Left renal pelvis (tissue), 4 donors: ENCODE measurements at places on chromosomes 4 and X.

- DNase-seq, result no peak
Measured at GRCh38 chr4:100989401-100989800, 357.9 kb downstream of the PPP3CA start.

DNA sequence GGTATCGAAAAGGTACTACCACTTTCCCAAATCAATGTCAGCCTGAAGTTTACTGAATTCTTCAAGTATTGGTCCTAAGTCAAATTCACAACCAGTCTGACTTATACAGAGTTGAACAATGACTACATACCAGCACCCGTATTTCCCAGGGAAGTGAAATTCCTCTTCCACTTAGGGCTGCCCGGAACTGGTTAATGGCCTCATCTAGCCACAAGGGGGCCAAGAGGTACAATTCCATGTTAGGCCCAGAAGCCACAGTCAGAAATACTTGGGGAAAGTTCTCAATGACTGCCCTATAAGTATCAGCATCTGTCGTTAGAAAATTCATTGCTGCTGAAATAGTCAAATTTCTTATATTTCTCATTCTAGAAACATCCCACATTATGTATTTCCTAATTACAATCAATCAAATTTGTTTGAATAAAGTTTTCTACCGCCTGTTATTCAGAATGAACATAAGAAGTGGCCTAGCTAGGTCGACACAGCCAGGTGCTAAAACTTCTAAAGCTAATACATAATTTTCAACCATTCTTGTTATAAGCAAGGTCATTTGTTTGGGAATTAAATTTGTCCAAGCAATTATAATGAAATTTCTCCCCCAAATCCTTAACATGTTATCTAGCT is 5.6 kb upstream of the PCDH7 start:
- no peak for DNase-seq

- no peak for DNase-seq
Measured at GRCh38 chr4:37130465-37130864, 114.1 kb upstream of the NWD2 start.

DNA sequence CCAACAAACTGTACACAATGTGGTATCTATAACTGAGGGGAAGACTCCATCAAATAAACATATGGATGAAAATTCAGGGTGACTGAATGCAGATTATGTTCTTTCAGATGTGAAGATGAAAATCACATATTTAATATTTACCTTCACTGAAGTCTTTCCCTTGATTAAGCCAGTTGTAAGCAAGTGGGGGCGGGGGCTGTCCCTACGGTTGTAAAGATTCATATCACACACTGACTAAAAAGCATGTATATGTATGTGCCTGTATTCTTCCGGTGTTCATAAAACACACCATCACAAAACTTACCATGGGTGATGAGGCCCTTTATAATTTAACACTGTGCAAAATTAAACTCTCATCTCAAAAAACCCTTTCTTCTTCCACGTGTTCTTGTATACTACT is 1.3 kb downstream of the TAB3 start:
- no peak for DNase-seq

GRCh38 chrX:135985157-135985972 is at the start of gene SLC9A6:
Gene SLC9A6 (plus strand): TSS chrX:135985435. CDS start chrX:135985659, 224 bp downstream.
- peak; percentile 46 for DNase-seq

- no peak for DNase-seq
Measured at GRCh38 chr4:30847167-30847566, 127.0 kb downstream of the PCDH7 start.

DNA sequence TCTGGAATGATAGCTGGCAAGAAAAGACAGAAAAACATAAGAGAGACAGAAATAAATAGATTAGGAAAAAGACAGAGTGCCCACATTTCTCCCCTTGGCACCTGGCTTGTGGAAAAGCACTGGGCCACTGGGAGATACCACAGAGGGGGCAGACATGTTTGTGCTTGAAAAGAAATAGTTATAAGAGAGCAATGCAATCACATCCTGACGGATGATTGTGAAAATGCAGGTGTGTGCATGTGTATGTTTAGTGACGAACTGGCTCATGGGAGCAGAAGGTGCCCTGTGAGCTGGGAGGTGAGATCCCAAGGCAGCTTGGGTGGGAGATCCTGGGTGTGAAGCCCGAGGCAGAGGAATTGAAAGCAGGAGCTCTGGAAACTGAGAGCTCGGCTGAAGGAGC is 617.9 kb downstream of the BCOR start:
- DNase-seq, result no peak

GRCh38 chr4:129327637-129328036 is 231.7 kb downstream of the C4orf33 start:
- no peak for DNase-seq

DNA sequence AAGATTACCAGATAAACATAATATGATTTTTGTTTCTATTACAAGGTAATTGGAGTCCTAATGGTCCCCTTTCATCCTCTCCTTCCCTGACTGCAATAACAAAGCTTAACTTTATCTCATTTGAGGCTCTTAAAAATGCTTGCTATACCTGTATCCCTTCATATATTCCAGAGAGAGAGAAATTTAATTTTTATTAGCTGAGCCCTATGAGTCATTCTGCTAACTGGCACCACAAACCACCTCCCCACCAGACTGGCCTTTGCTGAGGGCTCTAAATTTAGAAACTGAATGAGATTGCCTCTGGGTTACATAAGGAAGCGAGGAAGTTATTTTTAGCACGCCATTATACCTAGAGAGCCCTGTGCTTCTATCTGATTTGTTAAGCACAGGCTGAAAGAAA is 27.4 kb downstream of the CBLL2 start:
- no peak for DNase-seq

DNA sequence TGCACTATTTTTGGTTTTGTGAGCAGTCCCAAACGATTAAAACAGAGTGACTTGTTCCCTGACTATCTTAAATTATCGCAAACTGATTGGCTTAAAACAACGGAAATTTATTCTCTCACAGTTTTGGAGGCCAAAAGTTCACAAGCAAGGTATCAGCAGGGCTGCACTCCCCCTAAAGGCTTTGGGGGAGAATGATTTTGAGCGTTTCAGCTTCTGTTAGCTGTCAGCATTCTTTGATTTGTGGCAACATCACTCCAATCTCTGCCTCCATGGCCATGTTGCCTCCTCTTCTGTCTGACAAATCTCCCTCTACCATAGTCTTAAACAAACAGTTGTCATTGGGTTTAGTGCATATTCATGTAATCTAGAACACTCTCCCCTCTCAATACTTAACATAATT is 459.6 kb upstream of the ATOH1 start:
- no peak for DNase-seq

DNA sequence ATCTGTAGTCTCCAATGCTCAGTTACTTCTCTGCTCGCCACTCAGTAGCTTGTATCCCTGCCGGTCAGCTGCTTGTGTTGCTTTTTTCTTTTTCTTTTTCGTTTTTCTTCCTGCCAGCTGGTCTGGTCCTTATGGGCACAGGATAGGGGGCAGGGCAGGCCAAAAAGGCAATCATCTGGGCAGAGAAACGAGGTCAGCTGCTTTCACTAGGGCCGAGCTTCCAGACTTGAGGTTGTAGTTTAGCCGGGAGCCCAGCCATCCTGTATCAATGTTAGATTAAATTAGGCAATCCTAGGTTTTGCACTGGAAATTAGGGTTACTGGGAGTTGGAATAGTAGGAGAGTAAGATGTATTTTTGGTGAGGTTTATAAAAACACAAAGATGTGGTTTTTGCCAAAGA is 3.4 kb downstream of the ARSF start:
- no peak for DNase-seq

GRCh38 chrX:22520128-22520828 is 247.6 kb downstream of the CBLL2 start:
- DNase-seq, result no peak

GRCh38 chr4:124044330-124044729 is 647.7 kb downstream of the SPRY1 start:
- DNase-seq, result no peak

DNA sequence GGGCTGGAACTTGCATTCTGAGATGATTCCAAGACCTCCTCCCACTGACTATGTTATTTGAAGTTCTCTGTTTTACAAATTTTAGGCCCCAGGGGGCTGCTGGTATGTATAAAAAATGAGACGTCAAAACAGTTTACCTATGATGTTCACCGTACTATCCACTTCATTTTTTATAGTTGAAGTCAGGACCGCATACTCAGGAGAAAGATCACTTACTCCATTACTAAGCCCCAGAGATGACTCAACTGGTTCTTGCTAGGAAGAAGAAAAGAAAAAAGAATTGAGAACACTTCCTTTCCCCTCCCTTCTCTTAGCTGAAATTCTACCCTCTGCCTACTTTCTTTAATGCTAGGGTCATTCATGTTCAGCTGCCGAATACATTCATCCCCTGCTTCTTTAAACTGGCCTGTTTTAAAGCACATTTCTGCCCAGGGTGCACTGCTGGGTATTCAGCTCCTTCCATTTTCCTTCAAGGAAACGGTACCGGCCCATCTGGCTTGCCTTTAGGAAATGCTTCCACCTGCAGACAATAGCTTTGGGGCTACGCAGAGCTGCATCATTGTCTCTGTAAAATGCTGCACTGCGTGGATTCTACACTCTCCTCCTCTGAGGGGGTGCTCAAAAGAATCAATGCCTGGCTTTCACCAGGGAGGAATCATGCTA is 66.2 kb downstream of the IRF2 start:
- DNase-seq, result no peak

- DNase-seq, result no peak
Measured at GRCh38 chr4:173486714-173487392, 43.2 kb downstream of the HAND2 start.

DNA sequence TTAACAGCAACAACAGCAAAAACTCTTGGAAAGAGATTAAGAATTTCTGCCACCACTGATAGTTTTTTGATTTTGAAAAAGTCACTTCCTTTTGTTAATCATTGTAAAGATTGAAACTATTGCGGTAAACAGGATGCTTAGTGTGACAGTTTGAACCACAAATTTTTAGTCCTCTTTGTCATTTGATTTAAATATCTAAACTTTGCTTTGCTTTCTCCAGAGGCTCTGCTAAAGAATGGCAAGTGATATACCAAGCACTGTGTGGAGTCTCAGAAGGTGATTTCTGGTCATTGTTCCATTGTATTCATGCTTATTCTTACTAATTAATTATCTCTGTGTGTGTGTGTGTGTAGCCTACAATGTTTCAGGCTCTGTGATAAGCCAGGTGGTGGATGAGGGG is 155.6 kb downstream of the BMPR1B start:
- DNase-seq, result no peak

DNA sequence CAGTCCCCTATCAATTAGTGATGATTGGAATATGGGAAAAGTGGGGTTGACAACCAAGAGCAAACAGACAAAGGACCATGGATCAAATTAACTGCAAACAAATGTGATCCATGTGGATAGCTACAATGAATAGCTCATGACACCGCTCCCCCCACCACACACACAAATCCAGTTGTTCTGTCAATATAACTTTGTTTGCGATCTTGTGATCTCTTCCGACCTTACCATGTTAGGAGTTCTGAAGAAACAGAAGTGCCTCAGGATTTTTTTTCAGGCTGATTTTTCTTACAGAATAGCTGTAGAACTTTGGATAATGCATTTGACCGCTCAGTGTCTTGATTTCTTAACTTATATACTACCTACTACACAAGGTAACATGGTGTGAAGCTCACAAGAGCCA is 116.6 kb downstream of the SH2D1A start:
- no peak for DNase-seq

DNA sequence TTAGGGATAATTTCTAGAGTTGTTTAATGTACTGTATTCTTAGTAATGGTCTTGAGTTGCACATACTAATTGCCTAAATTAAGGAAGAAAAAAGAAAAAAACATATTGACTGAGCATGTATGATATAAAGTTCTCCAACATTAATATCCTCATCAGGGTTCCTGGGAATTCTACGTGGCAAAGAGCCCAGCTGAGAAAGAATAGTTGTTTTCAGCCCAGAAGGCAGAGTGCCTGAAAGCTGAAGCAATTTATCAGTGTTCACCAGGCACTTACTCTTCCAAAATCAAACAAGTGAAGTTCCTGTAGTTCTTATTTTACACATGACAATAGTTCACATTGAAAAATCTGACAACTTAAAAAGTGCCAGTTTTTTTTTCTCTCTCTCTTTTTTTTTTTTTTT is 27.7 kb downstream of the YIPF7 start:
- no peak for DNase-seq

DNA sequence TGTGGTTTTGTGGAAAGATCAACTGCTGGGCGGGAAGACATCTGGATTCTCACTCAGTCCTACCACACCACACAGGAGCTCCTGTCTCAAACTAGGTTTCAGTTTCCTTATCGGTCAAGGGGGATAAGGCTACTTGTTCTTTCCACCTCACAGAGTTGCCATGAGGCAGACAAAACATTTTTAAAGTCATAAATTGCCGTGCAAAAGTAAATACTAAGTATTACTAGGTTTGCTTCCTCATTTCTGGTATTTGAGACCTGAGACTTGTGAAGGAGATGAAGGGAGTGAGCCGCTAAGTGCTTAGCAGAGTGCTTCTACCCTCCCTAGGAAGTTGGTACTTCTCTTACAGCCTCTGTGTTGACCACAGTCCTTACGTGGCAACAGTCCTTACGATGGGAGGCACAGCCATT is 1.5 kb downstream of the LAP3 start:
- no peak for DNase-seq

GRCh38 chr4:171390626-171391025 is 422.6 kb upstream of the GALNTL6 start:
- DNase-seq, result peak; percentile 12

DNA sequence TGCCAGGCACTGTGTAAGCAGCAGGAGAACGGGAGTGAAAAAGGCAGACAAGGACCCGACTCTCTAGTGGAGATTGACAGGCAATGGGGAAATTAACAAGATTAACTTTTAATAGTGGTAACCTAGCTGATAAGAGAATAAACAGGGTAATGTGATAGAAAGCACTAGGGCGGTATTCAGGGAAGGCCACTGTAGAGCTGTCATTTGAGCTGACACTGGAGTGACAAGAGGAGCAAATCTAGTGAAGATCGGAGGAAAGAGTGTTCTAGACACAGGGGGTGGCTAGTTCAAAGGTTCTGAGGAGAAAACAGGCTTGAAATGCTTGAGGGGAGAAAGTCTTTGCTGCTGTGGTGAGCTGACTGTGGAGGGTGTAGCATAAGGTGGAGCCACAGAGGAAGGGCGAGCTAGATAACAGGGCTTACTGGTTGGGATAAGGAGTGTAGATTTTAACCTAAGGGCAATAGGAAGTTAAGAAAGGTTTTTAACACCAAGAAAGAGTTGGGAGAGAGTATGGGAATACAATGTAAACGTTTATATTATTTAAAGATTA is 122.8 kb downstream of the SLC10A7 start:
- no peak for DNase-seq

GRCh38 chr4:94640151-94640550 is 117.6 kb upstream of the BMPR1B start:
- no peak for DNase-seq

- DNase-seq, result no peak
Measured at GRCh38 chrX:134396174-134396573, 63.8 kb upstream of the HPRT1 start.

DNA sequence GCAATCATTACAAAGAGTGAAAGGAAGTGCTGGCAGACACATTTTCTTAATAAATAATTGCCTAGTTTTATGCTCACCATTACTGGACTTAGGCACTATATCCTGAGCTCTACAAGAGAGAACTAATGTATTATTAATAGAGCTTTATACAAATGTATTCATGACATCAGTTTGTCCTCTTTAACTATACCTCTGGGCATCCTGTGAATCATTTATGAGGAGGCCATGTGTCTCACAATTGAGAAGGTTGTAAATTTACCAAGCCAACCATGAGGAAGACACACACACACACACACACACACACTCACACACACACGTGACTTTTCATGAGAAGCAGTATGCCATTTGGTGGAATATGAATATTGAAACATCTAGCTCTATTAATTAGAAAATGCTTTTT is 728.2 kb downstream of the ARAP2 start:
- DNase-seq, result peak; percentile 3

GRCh38 chrX:34653811-34654210 is 3.3 kb downstream of the TMEM47 start:
- DNase-seq, result no peak

GRCh38 chr4:83569987-83570386 is 34.1 kb downstream of the GPAT3 start:
- DNase-seq, result no peak
